ENCODE measurements at places on chromosomes 2 and 18.

GRCh38 chr2:46161911-46162310, 135.3 kb upstream of the EPAS1 start:
- no peak for DNase-seq

DNA sequence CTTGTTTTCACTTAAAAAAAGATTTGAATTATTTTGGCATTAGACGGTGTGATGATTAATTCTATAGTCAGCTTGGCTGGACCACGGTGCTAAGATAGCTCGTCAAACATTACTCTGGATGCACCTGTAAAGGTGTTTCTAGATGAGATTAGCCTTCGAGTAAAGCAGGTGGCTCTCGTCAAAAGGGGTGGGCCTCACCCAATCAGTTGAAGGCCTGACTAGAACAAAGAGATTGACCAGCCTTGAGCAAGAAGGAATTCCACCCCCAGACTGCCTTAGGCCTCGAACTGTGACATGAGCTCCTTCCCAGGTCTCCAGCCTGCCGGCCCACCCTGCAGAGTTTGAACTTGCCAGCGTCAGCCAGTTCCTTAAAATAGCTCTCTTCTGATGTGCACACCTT, 73.4 kb downstream of the TWIST2 start:
- no peak for DNase-seq

DNA sequence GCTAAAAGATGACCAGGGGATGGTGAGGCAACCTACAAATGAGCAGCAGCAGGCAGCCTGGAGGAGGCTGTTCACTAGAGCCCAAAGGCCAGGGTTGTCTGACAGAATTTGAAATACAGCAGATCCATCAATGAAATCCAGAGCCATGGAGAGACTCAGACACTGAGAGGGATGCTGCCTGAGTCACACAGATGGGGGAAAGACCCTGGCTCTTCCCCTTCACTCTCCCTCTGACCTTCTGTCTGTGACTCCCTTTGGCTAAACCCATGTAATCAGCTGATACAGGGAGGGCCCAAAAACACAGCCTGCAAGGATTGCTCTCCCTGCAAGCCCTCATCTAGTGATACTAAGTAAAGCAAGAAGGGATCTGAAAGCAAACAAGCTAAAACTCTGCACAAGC, 166.5 kb upstream of the SPOPL start:
- DNase-seq = no peak

DNA sequence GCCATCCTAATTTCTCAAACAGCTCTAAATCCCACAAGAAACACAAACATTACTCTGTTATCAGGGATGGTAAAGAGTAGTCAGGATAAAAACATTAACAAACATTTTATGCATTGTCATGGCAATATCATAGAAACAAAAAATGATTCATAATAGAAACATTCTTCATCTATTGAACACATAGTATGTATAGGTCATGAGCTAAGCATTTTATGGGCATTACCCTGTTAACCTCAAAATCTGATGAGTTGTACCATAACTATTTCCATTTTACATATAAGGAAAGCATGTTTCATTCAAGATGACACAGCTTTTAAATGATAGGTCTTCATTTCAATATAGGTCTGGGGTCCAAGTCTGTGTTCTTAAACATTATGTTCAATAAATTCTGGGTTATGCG, 344.9 kb downstream of the RND3 start:
- no peak for DNase-seq

GRCh38 chr2:12068796-12069538, 322.5 kb downstream of the LPIN1 start:
- no peak for DNase-seq

DNA sequence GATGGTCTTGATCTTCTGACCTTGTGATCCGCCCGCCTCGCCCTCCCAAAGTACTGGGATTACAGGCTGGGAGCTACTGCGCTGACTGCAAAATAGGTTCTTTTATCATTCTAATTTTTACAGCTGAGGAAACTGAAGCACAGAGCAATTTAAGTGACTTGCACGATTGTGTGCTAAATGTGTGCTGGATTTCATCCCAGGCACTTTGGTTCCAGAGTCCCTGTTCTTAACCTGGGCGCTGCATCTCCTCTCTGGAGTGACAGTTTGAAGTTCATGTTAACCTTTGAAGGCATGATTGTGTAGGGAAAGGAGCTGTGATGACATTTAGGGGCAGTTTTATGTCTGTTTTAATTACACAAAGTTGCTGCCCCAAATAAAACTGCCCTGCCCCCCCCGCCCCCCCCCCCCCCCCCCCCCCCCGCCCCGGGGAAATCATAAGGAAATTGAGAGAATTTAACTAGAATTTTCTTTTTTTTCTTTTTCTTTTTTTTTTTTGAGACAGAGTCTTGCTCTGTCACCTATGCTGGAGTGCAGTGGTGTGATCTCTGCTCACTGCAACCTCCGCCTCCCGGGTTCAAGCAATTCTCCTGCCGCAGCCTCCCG, 5.6 kb downstream of the ACSL3 start:
- DNase-seq = no peak

GRCh38 chr2:126239320-126239955, 416.5 kb upstream of the GYPC start:
- DNase-seq = no peak

- no peak for DNase-seq
These were observed 9.6 kb downstream of the STPG4 start for GRCh38 chr2:47145466-47145865.

DNA sequence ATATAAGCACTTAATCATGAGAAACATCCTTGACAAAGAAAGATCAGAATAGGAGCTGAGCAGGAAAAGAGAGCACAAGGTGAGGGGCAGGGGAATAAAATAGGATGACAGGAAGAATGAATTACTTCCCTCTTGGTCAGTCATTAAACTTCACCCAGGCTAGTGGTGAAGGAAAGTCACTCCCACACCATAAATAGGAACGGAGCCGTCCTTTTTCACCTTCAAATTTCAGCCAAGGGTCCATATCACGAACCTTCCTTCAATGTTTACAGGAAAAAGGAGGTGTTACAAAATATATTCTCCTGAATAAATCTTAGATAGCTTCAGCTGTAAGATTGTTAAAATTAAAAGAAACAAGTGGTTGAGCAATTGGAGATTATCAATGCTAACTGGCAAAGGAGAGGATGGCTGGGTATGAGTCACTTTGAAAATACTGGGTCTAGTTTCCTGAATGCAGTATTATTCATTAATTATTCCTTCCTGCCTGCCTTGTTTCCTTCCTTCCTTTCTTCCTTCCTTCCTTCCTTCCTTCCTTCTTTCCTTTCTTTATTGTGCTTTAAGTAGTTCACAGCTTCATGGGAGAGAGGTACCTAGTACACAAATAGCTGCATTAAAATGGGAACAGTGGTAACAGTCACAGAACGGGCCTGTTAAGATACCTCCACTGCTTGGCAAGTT, 292.3 kb upstream of the ID2 start:
- DNase-seq = no peak

DNA sequence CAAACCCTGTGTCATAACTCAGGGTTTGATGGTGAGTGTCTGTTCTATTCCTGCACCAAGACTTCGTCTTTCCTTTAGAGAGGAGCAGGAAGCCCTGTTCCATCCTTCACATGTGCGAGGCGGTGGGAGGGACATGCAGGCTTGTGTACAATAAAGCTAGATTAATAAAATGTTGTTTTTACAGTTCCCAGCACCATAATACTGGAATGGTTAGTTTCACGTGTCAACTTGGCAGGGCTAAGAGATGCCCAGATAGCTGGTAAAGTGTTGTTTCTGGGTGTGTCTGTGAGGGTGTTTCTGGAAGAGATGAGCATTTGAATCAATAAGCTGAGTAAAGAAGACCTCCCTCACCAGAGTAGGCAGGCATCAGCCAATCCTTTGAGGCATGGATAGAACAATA, 48.8 kb upstream of the NPAS2 start:
- DNase-seq = no peak

- DNase-seq = no peak
These were observed 181.6 kb downstream of the XIRP2 start for GRCh38 chr2:167069855-167070254.

- DNase-seq = no peak
These were observed 9.5 kb upstream of the SMARCAL1 start for GRCh38 chr2:216402751-216403150.

GRCh38 chr2:214393796-214394195, 17.1 kb upstream of the VWC2L start:
- DNase-seq = no peak

DNA sequence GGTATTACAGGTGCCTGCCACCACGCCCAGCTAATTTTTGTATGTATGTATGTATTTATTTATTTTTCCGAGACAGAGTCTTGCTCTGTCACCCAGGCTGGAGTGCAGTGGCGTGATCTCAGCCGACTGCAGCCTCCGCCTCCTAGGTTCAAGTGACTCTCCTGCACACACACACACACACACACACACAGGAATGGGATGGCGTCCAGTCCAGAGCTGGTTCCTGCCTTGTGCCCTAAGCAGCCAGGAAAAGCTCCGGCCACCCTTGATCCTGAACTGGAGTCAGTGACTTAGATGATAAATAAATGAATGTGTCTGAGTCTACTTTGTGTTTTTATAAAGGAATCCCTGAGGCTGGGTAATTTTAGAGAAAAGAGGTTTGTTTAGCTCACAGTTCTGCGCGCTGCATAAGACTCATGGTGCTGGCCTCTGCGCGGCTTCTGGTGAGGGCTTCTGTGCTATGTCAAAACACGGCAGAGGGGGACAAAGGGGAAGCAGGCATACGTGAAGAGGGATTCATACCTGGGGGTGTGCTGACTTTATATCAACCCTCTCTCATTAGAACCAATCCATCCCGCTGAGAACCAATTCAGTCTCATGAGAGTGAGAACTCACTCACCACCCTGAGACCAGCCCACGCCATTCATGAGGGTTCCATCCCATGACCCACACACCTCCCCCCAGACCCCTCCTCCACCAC, 59.7 kb upstream of the PHLPP1 start:
- DNase-seq = no peak

DNA sequence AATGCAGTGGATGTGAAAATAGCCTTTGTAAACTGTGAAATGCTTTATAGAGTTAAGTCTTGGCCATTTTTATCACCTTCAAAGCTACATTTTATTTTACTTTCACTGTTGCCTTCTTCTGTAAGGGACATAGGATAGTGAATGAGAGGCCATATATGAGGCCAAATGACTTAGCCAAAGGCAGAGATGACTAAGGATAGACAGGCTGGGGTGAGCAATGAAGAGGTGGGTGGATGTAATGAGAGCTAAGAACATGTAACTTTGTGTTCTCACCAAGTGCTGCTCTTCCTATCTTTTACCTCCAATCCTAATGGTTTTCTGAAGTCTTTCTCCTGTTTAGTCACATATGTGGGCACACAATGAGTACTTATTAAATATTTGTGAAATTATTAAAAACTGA, 101.9 kb downstream of the MBD5 start:
- DNase-seq = no peak

GRCh38 chr2:147641651-147642050, 203.2 kb upstream of the ACVR2A start:
- no peak for DNase-seq

DNA sequence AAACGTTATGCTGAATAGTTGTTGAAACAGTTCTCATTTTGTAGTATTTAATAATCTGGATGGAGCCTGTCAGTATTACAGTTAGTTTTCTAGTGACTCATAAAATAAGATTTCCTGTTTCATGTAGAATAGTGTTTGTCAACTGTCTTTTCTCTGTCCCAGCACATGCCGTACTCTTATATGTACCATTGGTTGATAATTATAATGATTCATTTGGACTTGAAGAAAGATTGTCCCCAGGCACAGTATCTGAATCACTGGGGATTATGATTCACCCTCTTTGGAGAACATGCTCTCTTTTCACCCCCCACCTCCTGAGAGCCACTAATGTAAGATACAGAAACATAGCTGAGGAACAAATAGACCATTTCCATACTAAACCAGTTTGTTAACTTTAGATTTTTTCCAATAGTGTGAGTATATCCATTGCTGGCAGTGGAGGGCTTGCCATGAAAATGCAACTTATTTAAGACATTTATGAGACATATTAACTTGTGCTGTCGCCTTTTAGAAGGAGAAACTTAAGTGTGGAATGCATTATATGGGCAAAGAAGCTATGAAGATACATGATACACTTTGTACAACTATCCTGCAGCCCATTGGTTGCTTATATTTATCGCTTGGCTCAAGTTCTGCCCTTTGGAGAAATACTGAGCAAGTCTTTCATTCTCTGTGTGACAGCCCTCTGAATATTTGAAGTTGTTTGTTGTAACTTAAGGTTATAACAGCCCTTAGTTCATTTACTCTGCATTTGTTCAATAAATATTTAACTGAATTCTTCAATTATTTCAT, 12.4 kb downstream of the COPS8 start:
- DNase-seq = no peak

GRCh38 chr18:55488473-55488872, 99.5 kb downstream of the TCF4 start:
- no peak for DNase-seq

DNA sequence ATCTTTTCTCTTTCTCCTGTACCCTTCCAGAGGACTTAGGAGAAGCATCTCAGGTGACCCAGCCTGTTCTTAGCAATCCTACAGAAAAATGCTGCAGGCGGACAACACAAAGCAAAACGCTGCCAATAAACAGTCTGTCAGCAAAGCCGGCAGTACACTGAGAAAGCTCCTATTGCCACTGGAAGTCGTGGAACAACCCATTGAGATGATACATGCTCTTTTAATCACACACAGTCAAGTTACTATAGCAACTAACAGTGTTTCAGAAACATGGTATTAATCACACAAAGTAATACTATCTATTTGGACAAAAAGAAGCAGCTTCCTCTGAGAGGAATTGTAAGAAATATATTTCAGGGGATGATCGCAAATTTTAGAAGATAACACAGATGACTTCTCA, 10.5 kb downstream of the CTLA4 start:
- no peak for DNase-seq

- DNase-seq = no peak
These were observed 47.5 kb downstream of the NBEAL1 start for GRCh38 chr2:203062126-203062525.

DNA sequence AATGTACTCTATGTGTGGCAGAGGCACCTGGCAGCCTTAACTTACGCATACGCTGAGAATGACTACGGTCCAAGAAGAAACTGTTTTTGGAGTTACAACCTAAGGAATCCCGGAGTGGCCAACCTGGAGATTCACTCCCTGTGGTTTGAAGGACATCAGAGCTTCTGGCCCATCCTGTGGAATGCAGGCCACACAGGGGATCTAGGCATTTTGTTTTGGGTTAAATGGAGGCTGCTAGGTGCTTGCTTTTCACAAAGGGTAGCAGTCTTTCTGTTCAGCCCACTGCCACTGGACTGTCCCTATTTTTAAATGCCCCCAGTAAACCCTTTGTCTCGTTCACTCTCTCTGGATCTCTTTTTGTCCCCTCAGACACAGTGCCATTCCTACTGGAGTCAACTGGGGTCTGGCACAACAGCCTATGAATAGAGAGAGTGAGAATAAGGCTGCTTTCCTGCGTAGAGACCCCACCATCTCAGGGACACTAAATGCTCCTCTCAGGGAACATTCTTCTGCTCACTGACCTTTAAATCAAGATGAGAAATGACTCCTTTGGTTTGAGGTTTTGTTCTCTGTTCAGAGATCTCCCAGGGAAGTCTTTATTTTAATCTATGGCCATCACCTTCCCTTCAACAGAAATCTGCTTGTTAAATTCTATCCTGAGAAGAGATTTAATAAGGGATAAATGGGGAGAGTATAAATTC, 124.9 kb downstream of the B3GNT2 start:
- DNase-seq = no peak

- no peak for DNase-seq
These were observed 37.5 kb upstream of the NEB start for GRCh38 chr2:151771599-151772358.
